ENCODE measurements at places on chromosomes 5 and 9.

DNA sequence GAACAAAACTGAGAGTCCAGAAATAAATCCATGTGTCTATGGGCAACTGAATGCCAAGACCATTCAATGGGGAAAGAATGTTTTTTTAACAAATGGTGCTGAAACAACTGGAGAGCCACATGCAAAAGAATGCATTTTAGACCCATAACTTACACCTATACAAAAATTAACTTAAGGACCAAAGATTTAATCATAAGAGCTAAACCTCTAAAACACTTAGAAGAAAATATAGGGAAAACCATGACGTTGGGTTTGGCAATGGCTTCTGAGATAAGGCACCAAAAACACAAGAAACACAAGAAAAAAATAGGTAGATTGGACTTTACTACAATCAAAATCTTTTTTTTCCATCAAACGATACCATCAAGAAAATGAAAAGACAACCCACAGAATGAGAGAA, 48.4 kb upstream of the ANKRD33B start:
- no peak for DNase-seq

GRCh38 chr9:4010309-4010708, 289.6 kb downstream of the GLIS3 start:
- DNase-seq: no peak

DNA sequence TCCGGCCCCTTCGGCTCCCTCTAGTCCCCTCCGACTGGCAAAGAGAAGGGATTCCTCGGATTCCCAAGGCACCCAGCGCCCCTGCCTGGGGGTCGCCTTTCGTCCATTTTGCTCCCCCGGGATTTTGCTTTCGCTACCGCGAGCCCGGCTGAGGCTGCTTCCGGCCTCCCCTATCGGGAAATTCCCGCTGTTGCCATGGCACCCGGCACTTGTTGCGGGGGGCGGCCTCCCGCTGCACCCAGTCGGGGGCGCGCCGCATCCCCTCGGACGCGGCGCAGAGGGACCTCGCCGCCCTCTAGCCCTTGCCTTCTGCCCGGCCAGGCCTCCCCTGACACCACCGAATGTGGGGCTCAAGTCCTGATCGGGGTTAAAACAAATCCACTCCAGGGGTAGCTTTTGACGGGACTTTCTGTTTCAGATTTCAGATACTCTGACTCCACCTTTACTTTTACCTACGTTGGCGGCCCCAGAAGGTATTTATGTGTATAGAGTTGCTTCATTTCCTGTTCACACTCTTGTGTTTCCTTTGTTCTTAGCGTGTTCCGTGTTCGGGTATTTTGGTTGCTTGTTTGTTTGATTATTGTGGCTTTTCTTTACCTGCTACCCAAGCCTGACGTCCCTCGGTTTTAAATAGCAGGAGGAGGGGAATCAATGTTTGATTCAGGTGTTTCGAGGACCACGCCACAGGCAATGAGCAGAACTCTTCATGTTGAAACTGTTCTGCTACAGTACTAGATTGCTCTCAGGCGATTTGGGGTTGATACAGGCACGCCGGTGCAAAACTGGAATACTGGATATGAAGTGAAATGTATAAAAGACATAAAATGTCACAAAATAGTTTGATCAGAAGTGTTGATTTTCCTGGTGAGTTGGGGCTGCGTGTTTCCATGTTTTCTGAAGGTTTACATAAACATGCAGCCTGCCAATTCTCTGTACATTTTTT, 1.5 kb downstream of the PARP8 start:
- DNase-seq: peak; percentile 82

GRCh38 chr9:98225015-98225442, 30.4 kb downstream of the TBC1D2 start:
- DNase-seq: no peak

DNA sequence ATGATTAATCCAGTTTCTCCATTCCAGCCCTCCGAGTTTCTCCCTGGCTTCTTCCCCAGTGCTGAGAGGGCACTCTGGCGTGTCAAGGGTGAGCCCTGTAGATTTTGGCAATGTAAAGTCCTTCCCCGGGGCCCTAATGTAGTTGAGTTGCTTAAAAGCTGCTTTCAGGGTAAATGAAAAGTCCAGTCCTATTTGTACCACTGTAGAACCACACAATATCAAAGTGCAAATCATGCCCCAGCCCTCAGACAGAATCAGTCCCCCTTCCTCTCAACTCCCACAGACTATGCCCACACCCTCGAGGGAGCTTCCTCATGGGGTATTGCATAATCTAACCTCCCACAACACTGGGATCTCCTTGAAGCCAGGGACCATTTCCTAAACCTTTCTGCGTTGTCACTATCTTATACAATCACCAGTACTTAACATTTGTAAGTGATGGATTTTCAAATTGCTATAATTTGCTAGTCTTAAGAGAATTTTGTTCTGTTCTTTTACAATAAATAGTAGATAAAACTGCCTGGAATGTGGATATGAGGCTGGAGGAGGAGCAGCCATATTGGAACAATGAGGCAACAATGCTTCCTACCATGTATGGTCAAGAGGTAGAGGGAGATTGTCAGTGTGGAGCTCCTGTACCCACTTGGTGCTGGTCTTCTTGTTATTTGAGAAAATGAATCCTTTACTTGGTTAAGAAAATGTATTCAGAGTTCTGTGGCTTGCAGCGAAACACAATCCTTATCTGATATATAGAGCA, 34.4 kb downstream of the ZNF366 start:
- DNase-seq: no peak

- DNase-seq: no peak
Observed at GRCh38 chr5:139180850-139181249, 17.3 kb downstream of the SIL1 start.

- no peak for DNase-seq
Observed at GRCh38 chr9:70030156-70030555, 13.5 kb upstream of the MAMDC2 start.

- no peak for DNase-seq
Observed at GRCh38 chr5:107310181-107310580, 360.6 kb downstream of the EFNA5 start.

GRCh38 chr9:131416509-131416908, 22.6 kb downstream of the PRRC2B start:
- no peak for DNase-seq

DNA sequence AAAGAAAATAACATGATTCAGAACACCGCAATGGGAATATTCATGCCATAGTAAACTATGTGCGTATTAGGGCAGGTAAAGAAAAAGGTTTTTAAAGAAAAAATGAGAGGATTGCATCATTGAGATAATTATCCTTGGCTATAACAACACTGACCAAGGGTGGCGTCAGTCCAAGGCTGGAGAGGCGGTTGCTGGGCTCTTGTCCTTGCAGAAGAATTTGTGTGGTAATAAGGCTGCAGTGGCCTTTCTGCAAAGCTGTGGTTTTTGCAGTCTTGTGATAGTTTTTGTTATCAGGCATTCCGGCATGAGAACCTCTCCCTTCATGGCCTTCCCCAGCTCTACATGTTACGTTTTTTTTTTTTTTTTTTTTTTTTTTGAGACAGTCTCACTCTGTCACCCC, 14.0 kb downstream of the BOD1 start:
- no peak for DNase-seq

DNA sequence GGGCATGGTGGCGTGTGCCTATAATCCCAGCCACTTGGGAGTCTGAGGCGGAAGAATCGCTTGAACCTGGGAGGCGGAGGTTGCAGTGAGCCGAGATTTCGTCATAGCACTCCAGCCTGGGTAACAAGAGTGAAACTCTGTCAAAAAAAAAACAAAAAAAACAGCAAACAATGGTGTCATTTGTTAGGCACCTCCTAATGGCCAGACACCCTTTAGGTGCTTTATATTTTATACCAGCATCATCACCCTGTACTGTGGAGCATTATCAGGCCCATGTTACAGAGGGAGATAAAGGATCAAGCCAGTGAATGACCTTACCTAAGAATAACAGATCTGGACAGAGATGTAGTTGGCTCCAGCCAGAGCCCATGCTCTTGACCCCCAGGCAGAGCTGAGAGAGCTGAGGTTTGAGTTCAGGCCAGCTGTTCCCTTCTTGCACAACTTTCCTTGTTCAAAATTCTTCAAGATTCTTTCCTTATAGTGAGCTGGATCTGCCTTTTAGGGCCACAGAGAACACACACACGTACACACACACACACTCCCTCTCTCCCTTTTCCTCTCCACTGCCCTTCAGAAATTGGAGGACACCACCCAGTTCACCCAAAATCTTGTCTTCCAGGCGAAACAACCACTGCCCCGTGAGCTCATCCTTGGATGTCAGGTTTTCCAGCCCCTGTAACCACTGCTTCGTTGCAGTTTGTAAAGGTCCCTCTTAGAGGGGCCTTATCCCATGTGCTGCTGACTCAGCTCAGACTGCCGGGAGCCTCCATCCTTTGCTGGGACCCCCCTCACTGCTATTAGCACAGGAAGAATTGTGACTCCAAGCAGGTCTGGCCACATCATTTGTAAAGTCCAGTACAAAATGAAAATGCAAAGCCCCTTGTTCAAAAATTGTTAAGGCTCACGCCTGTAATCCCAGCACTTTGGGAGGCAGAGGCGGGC, 10.4 kb upstream of the PTGES start:
- no peak for DNase-seq

DNA sequence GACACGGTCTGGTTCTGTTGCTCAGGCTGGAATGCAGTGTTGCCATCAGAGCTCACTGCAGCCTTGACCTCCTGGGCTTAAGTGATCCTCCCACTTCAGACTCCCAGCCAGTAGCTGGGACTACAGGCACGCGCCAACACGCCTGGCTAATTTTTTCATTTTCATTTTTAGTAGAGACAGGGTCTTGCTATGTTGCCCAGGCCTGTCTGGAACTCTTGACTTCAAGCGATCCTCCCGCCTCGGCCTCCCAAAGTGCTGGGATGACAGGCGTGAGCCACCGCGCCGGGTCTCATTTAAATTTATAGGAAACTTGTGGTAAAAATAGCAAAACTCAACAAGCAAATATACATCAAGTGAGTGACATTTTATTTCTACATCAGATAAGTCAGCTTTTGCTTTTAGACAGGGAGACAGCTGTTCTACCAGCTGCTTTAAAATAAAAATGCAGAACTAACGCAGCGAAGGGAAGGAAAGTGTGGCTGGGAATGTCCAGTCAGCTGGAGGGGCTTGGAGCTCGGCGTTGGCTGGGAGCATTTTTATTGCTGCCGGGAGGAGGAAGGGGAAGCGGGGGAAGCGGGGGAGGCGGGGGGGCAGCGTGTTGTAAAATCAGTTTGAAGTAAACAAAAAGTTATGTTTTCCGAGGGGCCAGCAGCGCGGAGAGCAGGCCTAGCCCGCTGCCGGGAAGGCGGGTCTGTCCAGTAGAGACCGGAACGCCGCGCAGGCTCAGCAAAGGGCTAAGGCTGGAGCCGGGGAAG, 707 bp upstream of the ZFYVE16 start:
- no peak for DNase-seq

- no peak for DNase-seq
Observed at GRCh38 chr5:150081541-150082283, 4.6 kb downstream of the CSF1R start.

GRCh38 chr5:71892641-71893365, 173.7 kb downstream of the CARTPT start:
- DNase-seq: no peak

- no peak for DNase-seq
Observed at GRCh38 chr5:58149345-58149744, 310.5 kb downstream of the PLK2 start.

GRCh38 chr5:142024771-142025304, 12.0 kb upstream of the GNPDA1 start:
- DNase-seq: peak; percentile 72

DNA sequence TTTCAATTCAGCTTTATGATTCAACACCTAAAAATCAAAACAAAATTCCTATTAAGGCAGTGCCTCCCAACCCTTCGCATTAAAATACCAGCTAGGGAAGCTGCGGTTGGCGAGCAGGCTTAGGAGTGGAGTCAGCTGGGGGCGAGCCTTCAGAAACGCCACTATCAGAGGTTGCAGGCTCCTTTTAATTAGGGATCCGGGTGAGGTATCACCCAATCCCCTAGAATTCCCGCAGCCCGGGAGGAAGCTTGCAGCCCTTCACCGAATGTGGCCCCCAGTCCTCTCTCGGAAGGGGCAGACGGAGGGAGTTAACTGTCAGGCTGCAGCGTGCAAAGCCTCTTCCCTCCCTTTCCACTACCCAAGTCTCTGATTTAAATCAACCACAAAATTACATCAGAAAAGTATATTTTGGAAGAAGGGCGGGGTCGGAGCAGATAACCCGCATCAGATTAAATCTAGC, 1.7 kb downstream of the STC2 start:
- DNase-seq: no peak

- no peak for DNase-seq
Observed at GRCh38 chr5:110738503-110738811, 350 bp upstream of the SLC25A46 start.

DNA sequence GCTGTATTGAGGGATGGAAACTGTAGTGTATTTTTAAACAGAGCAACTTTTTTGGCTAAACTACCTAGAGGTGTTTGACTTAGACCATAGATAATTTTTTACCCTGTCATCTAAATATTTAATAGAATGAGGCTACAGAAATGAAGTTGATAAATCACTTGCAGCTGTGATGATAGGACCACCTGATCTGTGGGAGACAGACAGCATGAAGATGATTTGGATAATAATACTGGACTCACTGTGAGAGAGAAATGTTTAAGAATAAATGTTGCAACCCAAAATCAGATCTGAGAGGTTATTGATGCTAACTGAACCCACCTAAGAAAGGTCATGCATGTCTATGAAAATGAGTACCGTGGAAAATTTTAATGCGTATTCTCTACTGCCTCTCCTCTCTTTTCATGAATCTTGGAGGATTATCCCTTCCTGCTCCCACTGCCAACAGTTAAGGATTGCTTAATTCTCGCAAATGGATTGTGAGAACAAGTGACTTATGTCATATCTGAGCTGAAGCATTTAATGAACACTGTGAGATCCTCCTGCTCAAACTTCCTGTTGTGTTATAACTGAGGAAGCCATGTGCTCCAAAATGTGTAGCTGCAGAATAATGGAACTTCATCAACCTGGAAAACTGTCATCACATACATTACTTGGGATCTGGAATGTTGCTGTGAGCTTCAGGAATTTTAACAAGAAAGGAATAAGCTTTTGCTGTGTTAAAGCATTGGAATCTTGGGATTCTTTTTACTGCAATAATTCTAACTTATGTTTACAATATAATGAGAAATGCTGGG, 617.9 kb upstream of the CDH18 start:
- no peak for DNase-seq

- DNase-seq: no peak
Observed at GRCh38 chr5:32889078-32889477, 178.0 kb downstream of the NPR3 start.

GRCh38 chr5:95130941-95131340, 154.0 kb downstream of the MCTP1 start:
- DNase-seq: no peak

- no peak for DNase-seq
Observed at GRCh38 chr5:133980652-133981051, 12.2 kb upstream of the C5orf15 start.

- no peak for DNase-seq
Observed at GRCh38 chr5:145587710-145588109, 247.4 kb downstream of the PRELID2 start.

- no peak for DNase-seq
Observed at GRCh38 chr5:102582696-102583095, 83.9 kb upstream of the SLCO6A1 start.

DNA sequence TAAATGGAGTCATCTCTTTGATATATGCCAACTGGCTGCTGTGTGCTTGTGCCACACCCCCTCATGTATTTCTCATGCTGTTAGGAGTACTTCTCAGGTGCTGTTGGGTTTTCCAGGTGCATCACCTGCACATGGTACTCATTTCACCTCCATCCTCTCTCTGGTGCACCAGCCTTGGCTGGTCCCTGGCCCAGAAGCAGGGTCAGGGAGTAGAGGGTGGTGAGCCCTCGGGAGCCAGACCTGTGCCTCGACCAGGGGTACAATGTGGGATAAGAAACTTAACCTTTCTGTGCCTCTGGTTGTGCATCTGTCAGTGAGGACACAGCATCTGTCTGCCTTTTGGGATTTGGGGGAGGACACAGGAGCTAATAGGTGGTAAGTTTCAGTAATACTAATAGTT, 38.5 kb downstream of the SECISBP2 start:
- no peak for DNase-seq
